ENCODE measurements at places on chromosomes 6 and 20.

DNA sequence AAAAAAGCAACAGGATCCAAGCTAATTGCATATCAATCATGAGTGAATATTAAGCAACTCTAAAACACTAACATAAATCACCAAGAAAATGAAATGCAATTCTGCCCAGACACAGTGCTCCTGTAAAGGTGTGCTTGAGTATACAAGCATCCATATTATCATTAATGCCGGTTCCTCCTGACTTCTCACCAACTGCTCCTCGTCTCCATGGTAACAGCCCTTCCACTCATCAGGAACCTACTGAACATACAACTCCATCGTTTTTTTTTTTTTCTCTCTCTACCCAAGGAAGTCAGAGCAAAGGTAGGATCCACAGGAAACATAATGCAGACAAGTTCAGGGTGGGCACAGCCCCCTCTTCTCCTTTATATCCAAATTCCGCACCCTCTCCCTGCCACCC, 12.4 kb downstream of the GABBR1 start:
- DNase-seq, result no peak

DNA sequence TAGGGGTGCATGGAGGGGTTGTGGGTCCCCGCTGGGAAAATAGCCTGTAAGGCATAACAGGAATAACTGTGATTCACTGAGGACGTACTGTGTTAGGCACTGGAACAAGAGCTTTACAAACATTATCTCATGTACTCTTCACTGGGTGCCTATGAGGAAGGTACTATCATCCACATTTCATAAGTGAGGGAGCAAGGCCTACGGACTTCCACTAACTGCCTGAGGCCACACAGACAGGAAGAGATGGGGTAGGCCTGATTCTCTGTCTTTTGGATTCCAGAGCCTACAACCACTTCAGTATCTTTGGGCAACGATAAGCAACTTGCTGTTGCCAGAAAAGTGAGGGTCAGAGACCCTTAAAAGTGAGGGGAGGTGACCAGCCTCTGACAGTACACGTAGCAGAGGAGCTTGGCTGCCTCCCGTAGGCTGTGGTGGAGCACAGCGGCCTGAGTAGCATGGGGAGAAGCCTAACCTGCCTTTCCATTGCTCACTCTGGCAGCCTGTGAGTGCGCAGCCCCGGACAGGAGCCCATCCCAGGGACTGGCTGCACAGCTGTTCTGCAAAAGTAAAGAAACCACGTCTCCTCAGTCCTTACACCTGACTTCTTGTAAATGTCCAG, 30.4 kb downstream of the PSMB1 start:
- no peak for DNase-seq

- no peak for DNase-seq
Measured at GRCh38 chr6:56756791-56757587, 114.3 kb upstream of the DST start.

- DNase-seq, result no peak
Measured at GRCh38 chr6:132666118-132666517, 7.1 kb upstream of the TAAR1 start.

DNA sequence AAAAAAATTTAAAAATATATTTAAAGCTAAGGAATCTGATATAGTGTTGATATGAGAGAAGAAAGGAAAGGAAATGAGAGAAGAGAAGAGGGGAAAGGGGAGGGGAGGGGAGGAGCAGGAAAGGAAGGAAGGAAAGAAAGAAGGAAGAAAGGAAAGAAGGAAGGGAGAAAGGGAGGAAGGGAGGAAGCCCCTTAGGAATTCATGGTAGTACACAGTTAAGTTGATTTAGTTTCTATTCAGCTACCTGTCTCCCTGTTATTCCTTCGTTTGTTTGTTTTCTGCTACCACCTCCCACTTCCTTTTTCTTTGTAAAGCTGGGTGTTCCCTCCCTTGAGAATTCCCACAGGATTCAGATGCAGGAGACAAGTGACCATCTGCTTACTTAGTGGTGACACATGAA, 1025.4 kb upstream of the FLRT3 start:
- DNase-seq, result no peak

- no peak for DNase-seq
Measured at GRCh38 chr6:146700078-146700686, 101.4 kb downstream of the ADGB start.

DNA sequence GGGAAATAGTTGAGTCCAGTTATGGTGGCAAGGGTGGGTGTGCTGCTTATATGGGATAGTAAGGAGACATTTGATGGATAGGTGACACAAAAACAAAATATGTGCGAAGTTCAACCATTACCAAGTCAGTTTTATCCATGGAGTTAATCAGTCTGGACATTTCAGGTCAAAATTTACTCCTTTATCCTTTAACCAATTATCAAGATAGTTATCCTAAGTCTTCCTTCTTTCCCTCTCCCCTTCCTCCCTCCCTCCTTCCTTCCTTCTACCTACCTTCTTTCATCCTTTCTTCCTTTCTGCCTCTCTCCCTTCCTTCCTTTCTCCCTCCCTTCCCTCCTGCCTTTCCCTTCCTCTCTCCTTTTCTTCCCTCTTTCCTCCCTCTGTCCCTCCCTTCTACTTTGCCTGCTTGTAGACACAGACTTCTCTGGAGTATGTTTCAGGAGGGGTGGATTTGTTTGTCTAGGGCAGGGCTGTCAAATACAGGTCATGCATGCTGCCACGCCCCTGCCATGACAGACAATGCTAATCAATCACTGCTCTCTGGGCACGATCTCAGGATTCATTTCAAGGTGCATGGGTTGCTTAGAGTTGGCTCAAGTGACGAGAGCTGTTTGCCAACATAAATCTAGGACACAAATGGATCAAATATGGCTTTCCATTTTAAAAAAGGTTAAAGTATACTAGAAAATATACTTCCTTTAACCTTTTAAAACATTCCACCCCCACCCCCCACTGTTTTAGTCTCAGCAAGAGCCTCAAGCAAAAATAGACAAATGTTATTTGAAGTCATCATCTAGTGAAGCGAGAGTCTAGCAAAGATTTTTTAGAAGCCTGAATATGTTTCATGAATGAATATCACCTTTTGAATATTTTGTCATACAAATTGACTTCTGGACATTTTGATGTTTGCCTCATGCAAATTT, 281.6 kb upstream of the CITED2 start:
- DNase-seq, result no peak

- DNase-seq, result no peak
Measured at GRCh38 chr6:152146385-152146784, 338.9 kb downstream of the ESR1 start.

DNA sequence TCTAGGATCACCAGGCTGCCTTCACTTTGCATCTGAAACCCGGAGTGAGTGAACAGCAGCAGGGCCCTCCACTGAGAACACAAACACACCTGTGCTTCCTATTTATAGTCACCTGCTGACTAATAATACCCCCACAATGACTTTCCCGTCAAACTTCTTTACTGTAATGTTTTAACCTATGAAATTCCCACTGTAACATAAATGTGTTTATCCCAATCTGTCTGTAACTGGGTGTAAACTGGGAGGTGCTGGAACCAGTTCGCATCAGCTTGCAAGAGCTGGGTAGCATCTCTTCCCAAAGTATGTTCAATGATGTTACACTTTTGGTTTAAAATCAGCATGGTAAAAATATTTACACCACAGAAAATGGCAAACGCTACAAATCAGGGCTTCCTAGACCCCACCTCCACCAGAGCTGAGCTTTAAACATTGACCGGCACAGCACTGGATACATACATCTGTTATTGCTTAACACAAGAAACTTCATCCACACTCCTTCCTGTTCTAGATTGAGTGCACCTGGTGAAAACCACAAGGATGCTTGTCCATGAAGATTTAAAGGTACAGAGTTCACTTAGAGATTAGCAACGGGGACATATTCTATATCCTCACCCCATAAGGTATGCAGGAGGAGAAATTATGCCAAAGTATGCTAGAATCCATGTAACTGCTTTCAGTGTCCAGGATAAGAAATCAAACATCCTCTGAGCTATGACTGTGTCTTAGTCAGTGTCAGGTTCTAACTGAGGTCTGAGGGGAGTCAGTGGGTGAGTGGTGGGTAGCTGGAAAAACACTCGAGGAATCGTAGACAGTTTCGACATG, 79.0 kb downstream of the ALDH8A1 start:
- no peak for DNase-seq

DNA sequence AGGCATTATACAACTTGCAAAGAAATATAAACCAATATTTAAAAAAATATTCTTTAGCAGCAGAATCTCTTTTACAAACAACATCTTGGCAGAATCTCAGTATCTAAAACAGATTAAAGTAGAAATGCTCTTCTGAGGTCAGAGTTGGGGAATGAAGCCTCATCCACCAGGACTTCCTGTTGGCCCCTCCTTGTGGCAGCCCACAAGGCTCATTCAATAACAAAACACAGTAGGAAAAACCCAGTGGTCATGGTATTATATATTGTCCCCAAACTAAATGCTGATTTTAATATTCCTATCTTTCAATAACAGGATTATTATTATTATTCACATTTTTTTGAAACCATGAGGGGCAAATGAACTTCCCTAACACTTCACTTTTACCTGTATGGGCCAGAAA, 368.6 kb downstream of the BTBD9 start:
- DNase-seq, result no peak

DNA sequence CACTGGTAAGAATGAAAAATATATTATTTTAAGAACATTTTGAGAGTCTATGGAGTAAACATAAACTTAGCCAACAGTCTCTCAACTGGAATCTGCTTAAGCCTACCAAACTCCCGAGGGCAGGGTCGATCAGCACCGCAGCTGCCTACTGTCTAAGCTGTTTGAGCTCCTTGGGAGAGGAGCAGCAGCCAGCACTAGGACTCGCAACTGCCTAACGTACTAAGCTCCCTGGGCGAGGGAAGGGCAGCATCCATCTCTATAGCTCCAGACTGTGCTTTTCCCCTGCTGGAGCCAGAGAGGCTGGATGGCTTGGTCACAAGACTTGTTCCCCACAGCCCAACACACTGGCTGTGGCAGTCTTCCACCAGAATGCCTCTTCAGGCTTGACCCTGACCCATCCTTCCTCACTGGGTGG, 96.4 kb downstream of the MOXD1 start:
- no peak for DNase-seq

GRCh38 chr6:3592371-3592941, 135.6 kb upstream of the SLC22A23 start:
- no peak for DNase-seq

DNA sequence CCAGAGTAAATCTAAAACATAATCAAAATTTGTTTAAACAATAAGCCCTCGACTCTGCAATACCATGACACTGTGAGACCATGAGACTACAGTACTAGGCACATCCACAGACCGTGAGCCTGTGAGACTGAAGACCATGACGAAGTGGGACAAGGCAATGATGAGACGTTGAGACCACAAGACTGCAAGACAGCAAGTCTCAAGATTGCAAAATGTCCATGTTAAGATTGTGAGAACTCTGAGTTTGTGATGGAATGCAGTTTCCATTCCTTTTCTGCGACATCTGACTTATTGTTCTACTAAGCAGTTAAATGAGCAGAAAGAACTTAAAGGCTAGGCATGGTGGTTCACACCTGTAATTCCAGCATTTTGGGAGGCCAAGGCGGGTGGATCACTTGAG, 102.1 kb upstream of the PHACTR1 start:
- no peak for DNase-seq

DNA sequence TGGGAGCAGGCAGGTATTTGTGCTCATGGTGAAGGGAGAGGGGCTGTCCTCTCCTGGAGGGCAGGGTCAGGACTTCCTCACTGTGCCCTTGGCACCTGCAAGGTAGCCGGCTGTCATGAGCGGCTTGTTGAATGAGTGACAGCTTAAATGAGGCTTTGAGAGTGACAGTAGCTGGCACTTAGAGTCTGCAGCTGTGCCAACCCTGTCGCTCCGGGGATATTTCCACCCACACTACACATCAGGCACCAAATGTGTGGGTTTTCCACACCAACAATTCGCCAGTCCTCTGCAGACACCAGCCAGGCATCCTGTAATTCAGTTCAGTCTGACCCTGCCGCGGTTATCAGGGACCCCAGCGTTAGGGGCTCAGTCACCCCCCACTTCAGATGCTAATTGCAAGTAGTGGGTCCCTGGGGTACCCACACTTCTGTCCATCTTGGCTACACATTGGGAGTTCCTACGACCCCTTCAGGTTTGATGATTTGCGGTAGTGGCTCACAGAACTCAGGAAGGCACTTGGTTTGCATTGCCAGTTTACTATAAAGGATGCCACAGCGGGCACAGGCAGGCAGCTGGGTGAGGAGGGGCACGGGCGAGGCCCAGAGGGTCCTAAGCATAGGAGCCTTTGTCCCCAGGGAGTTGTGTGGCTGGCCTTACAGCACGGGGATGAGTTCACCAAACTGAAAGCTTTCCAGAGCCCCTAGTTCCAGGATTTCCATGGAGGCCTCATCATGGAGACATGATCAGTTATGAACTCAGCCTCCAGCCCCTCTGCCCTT, 9.1 kb downstream of the MTG2 start:
- no peak for DNase-seq

- DNase-seq, result no peak
Measured at GRCh38 chr6:158142789-158143188, 25.3 kb downstream of the SERAC1 start.

GRCh38 chr20:9323622-9324021, 190.8 kb upstream of the LAMP5 start:
- DNase-seq, result no peak

DNA sequence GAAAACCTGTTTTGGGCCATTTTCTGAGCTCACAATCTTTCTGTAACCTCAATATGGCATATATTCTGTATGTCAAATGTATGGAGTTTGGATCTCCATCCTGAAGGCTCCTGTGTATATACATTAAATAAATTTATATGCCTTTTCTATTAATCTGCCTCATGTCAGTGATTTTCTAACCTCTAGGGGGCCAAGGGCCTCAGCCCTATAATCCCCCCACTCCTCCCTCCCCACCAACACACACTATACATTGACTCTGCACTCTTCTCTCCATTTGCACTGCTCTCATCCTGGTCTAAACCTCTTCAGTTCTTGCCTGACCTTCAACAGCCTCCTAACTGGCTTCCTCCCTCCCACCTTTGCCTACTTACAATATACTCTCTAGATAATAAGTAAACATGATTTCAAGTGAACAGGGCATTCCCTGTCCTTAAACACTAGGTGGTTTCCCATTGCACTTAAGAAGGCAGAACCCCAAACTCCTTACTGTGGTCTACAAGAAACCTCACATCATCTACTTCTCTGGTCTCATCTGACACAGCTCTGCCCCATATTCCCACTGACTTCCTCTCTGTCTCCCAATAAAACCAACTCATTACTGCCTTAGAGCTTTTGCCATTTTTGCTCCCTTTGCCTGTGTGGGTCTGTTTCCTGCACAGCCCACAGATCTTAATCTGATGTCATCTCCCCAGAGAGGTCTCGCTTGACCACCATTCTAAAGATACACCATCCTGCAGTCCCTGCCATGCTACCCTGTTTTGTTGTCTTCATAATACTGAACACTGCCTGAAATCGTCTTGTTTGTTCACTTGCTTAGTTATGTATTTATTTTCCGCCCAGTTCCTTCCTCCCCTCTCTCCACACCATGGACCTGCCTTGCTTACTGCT, 213.7 kb downstream of the SYNE1 start:
- DNase-seq, result no peak

DNA sequence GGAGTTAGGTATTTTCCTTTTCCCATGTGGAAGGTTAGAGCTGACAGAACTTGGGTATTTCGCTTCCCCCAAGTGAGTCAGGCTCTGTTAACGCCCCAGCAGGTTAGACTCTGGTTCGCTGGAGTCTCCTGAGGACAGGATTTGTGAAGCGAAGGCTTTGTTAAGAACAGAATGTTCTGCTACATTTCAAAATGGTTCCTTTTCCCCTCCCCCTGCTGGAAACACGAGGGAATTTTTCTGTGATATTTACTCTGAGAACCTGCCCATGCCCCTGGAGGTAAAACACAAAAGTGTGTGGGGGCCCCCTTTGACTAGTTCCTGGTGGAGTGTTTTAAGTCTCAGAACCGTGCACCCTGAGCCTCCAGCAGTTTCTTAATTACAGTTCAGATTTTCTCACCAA, 731.4 kb upstream of the CITED2 start:
- no peak for DNase-seq

- DNase-seq, result no peak
Measured at GRCh38 chr6:45644720-45645119, 267.0 kb upstream of the SUPT3H start.
